Aortic smooth muscle cell (primary cell): ENCODE measurements at places on chromosomes 2 and 18. TPM values are rescaled to one million over a fixed set of nuclear protein-coding genes. Genes with fewer than 3 reads are reported as not detected.

Gene GRP
- not detected in 2 replicates for total RNA-seq

Gene ABCB6
- total RNA-seq: 21.6 and 28.3 TPM in 2 replicates

Gene RBKS
- 2.3 and 2.4 TPM in 2 replicates for total RNA-seq

Gene C2orf72
- total RNA-seq: 0.25 and 0.26 TPM in 2 replicates

Gene KATNAL2
- 3.4 and 4.1 TPM in 2 replicates for total RNA-seq

Gene FIGN
- total RNA-seq: 1.3 and 2.2 TPM in 2 replicates

Gene CHRNA1
- 0.06 and 0.13 TPM in 2 replicates for total RNA-seq

Gene IL1F10
- not detected in 2 replicates for total RNA-seq

Gene HAT1
- total RNA-seq: 39.4 and 43.6 TPM in 2 replicates

Gene TMEM247
- not detected in 2 replicates for total RNA-seq

Gene RPRM
- total RNA-seq: not detected in 2 replicates

Gene PAX3
- total RNA-seq: not detected in 2 replicates

Gene MIB1
- 48.4 and 57.1 TPM in 2 replicates for total RNA-seq

Gene TFCP2L1
- total RNA-seq: 0.26 and 0.31 TPM in 2 replicates
